ENCODE measurements at places on chromosomes 5 and 9. TPM values are rescaled to one million over a fixed set of nuclear protein-coding genes. Genes with fewer than 3 reads are reported as not detected.

LCN10 gene
- polyA plus RNA-seq, result 0.22 TPM

EMB gene
- polyA plus RNA-seq, result 220 TPM

LRRC19 gene
- 0.10 TPM for polyA plus RNA-seq

RICTOR gene
- 12.1 TPM for polyA plus RNA-seq

PLPPR1 gene
- polyA plus RNA-seq, result not detected

CTXN3 gene
- not detected for polyA plus RNA-seq

ACOT12 gene
- not detected for polyA plus RNA-seq

Measured in CD8-positive, alpha-beta memory T cell (primary cell).